ENCODE measurements at places on chromosomes 6 and 20. TPM values are rescaled to one million over a fixed set of nuclear protein-coding genes. Genes with fewer than 3 reads are reported as not detected.

BEND6 gene
- polyA plus RNA-seq, result 4.5 TPM

OGFRL1 gene
- 4.2 TPM for polyA plus RNA-seq

TREM1 gene
- polyA plus RNA-seq, result not detected

PPIL6 gene
- 0.54 TPM for polyA plus RNA-seq

CLPSL1 gene
- polyA plus RNA-seq, result not detected

All from GM23338 (cell line).